Upper lobe of left lung (tissue), 6 donors: ENCODE measurements at places on chromosomes 4 and X. TPM values are rescaled to one million over a fixed set of nuclear protein-coding genes. Genes with fewer than 3 reads are reported as not detected.
A peak's percentile ranks its signal among the peaks of the same experiment; 100 is the strongest.

DNA sequence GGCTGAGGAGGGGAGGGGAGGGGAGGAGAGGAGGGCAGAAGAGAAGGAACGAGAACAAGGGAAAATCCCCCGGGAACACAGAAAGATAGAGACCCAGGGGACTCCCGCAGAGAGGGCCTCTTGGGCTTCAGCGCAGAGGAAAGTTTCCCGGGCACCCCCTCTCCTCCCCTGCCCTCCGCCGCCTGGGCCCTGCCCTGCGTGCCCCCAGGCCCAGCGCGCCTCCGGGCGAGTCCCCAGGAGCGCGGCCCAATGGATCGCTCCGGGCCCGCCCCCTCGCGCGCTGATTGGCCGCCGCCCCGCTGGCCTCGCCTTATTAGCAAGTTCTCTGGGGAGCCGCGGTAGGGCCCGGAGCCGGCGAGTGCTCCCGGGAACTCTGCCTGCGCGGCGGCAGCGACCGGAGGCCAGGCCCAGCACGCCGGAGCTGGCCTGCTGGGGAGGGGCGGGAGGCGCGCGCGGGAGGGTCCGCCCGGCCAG, at the start of gene MSX1:
Gene MSX1, plus strand, starts transcription at position 341 of the 474 bp plus-strand sequence. CDS start 235 bp downstream, outside the sequence.
- H3K36me3 ChIP-seq, result no peaks in the 10 kb centered on the region
- peak; percentile 88 for DNase-seq
- peaks cover 31% of the 10 kb centered on the region for H3K4me1 ChIP-seq
- H3K4me3 ChIP-seq, result peak within 1 kb of the TSS; percentile 57
- H3K27ac ChIP-seq, result peak within 1 kb of the TSS; percentile 36

DNA sequence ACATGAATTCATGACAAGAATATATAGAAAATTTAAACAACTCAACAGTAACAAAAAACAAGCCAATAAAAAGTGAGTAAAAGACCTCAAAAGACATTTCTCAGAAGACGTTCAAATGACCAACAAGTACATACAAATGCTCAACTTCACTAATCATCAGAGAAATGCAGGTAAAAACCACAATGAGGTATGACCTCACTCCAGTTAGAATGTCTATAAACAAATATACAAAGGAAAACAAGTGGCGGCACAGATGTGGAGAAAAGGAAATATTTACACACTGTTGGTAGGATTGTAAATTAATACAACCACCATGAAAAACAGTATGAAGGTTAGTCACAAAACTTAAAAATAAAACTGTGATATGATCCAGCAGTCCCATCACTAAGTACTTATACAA, 1033.1 kb downstream of the RAPGEF2 start:
- no peak overlapping the region for H3K27ac ChIP-seq
- H3K27me3 ChIP-seq, result no peaks in the 10 kb centered on the region

DNA sequence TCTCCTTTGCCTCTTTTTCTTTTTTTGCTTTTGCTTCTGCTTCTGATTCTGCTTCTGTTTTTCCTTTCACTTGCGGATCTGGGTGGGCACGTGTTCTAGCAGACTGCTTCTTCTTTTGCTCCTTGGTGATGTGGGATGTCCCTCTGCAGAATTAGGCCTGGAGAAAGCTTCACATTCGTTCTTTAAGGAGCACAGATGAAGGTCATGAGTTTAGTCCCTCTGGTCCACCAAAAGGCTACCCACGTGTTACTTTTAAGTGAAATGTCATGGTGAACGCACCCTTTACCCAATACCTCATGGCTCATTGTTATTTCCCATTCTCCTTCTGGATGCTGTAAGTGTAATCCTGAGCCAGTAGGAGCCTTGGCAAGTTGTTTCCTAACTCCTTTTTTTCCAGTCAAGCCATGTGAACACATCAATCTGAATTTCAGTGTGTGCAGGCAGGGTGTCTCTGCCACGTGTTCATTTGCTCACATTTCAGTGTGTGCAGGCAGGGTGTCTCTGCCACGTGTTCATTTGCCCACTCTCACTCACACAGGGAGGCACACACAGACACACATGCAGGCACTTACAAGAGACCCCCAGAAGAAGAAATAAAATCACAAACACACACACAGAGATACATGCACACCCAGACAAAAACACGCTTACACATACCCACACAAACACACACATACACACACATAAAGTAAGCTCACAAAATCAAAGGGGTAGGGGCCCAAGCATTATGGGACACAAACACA, 36.9 kb downstream of the NBDY start:
- no peak for DNase-seq
- H3K27me3 ChIP-seq, result no peaks in the 10 kb centered on the region
- peak overlapping the region; percentile 70 for H3K27ac ChIP-seq
- no peaks in the 10 kb centered on the region for H3K36me3 ChIP-seq
- no peak overlapping the region for H3K4me3 ChIP-seq

DNA sequence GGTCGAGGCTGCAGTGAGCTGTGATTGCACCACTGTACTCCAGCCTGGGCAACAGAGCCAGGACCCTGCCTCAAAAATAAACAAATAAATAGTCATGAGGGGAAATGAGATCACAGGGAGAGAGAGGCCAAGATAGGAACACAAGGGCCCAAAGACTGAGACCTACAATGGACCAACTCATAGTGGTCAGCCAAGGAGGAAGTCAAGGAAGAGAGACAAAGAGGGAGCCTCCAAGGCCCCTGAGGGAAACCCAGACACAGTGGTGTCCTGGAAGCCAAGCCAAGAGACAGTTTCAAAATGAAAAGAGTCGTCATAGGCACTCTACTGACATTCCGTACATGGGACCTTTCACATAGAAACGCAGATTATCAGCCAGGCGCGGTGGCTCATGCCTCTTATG, 153.3 kb downstream of the BCOR start:
- no peak for DNase-seq
- no peaks in the 10 kb centered on the region for H3K27me3 ChIP-seq
- peaks cover 7% of the 10 kb centered on the region for H3K4me1 ChIP-seq
- H3K36me3 ChIP-seq, result no peaks in the 10 kb centered on the region

Gene SLC6A14
- 3.2 TPM for total RNA-seq
